ENCODE measurements at places on chromosomes 1 and 21. TPM values are rescaled to one million over a fixed set of nuclear protein-coding genes. Genes with fewer than 3 reads are reported as not detected.

The DIO1 gene
- not detected for total RNA-seq

The TDRD5 gene
- not detected for total RNA-seq

DNA sequence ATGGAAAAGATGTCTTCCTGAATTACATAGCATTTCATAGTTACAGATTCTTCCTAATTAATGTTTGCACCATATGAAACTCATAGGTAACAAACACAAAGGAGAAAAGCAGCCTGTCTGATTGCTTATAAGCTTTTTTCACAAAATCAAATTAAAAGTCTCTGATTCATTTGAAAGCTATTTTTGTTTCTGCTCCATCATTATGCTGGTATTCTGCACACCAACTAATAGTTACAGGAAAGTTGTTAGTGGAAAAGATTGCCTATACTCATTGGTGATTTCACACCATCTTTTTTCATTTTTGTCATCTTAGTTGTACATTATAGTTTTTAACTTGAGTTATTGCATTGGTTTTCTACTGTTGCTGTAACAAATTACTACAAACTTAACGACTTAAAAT, 70.0 kb downstream of the PRKAA2 start:
- no peak overlapping the region for H3K27ac ChIP-seq
- H3K27me3 ChIP-seq: no peaks in the 10 kb centered on the region
- H3K4me3 ChIP-seq: no peak overlapping the region
- peaks cover 23% of the 10 kb centered on the region for H3K4me1 ChIP-seq

GRCh38 chr1:84277343-84278059, 24.0 kb upstream of the SAMD13 start:
- H3K4me1 ChIP-seq: no peaks in the 10 kb centered on the region
- no peaks in the 10 kb centered on the region for H3K27me3 ChIP-seq
- no peak overlapping the region for H3K27ac ChIP-seq

DNA sequence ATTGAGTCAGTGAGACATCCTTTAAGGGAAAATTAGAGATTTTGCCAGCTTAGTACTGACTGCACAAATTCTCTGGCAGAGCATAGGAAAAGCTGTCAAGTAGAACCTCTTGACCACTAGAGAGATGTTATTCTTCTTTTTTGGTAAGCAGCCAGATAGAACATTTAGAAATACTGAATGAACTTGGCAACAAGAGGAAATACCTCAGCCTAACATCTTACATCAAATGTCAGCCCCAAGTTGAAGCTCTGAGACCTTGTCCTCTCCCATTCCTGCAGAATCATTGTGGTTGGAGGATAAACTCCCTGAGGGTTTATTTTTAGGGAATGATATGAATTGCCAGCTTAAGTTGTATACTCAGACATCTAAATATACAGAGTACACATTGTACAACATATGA, 53.5 kb downstream of the MIGA1 start:
- peak overlapping the region; percentile 93 for H3K27ac ChIP-seq
- no peaks in the 10 kb centered on the region for H3K27me3 ChIP-seq
- H3K36me3 ChIP-seq: no peaks in the 10 kb centered on the region
- H3K4me1 ChIP-seq: peaks cover 45% of the 10 kb centered on the region

The LHX8 gene
- total RNA-seq: 0.52 TPM

DNA sequence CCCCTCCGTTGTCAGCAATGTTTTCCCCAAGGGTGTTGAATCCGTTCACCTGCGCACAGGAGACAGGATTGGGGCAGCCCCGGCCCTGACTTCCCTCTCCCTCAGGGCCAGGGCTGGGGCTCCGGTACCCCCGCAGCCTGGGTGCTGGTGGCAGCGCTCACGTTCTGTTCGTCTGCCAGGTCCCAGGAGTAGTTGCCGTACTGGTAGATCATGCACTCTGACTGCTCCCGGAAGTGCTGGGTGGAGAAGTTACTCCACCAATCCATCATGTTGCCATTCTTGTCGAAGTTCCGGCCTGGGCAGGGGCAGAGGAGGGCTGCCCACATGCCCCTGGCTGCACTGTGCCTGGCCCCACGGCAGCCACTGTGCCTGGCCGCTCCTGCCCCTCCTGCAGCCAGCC, 6.1 kb downstream of the PRXL2B start:
- H3K4me1 ChIP-seq: peaks cover 5% of the 10 kb centered on the region
- no peaks in the 10 kb centered on the region for H3K36me3 ChIP-seq
- H3K27ac ChIP-seq: no peak overlapping the region
- H3K4me3 ChIP-seq: no peak overlapping the region
- no peaks in the 10 kb centered on the region for H3K27me3 ChIP-seq
- DNase-seq: no peak

- H3K4me1 ChIP-seq: peaks cover 12% of the 10 kb centered on the region
- H3K27ac ChIP-seq: no peak overlapping the region
- peak; percentile 70 for DNase-seq
- no peak overlapping the region for H3K4me3 ChIP-seq
- H3K27me3 ChIP-seq: no peaks in the 10 kb centered on the region
Observed at GRCh38 chr1:241592273-241592958, 47.8 kb downstream of the CHML start.

DNA sequence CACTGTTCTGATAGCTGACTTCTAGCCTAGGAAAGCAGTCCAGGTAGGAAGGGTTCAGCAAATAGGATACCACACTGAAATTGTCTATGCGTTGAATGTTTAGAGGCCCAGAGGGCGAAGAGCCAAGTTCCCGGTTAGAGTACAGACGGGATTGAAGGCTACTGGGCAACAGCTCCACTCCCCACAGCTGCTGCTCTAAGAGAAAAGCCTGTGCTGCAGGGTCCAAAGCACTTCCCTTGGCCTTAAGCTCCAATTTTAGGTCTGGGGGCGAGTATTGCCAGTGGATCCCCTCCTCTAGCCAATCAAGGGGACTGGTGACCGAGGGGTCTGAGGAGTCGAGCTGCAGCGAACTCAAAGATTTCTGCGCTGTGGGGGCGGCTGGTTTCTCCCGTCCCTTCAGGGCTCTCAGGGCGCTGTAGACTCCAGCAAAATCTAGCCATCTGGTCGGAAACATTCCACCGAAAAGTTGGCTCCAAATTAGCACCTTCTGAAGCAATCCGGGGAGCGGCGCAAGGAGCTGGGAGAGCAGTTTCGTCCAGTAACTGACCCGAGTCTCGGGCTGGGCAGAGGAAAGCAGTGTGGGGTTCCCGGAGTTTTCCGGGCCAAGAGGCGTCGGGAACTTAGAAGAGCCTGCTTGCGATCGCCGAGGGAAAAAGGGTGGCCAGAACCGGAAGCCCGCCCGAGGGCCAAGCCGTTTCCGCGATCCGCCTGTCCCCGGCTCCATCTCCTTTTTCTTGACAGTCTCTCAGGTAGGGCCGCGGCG, 748 bp downstream of the PPP1R15B start:
- H3K4me3 ChIP-seq: peak overlapping the region; percentile 91
- DNase-seq: peak; percentile 32
- no peaks in the 10 kb centered on the region for H3K27me3 ChIP-seq
- H3K4me1 ChIP-seq: no peaks in the 10 kb centered on the region

DNA sequence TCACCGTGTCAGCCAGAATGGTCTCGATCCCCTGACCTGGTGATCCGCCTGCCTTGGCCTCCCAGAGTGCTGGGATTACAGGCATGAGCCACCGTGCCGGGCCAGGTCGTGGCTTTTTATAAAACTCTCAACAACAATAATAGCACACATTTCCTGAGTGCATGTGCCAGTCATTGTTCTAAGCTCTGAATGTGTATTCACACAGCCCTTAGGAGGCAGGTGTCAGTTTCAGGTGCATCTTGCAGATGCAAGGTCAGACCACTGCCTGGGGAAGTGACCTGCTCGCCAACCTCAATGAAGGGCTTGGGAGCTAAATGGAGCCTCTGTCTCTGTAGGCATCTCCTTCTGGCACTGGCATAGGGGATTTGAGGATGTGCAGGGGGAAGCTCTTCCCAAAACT, 1.6 kb upstream of the LEFTY2 start:
- H3K27me3 ChIP-seq: no peaks in the 10 kb centered on the region
- H3K4me1 ChIP-seq: no peaks in the 10 kb centered on the region
- no peaks in the 10 kb centered on the region for H3K36me3 ChIP-seq
- no peak for DNase-seq
- H3K4me3 ChIP-seq: no peak overlapping the region

Data from astrocyte (in vitro differentiated cells and primary cell).